ENCODE measurements at places on chromosomes 7 and 10.

- DNase-seq: no peak
Measured at GRCh38 chr7:15821484-15822427, 135.3 kb upstream of the MEOX2 start.

GRCh38 chr7:7017707-7018280, 164.6 kb upstream of the C1GALT1 start:
- no peak for DNase-seq

- no peak for DNase-seq
Measured at GRCh38 chr10:132961787-132962622, 19.6 kb upstream of the CFAP46 start.

GRCh38 chr10:80598084-80598798, 60.5 kb downstream of the SH2D4B start:
- no peak for DNase-seq

DNA sequence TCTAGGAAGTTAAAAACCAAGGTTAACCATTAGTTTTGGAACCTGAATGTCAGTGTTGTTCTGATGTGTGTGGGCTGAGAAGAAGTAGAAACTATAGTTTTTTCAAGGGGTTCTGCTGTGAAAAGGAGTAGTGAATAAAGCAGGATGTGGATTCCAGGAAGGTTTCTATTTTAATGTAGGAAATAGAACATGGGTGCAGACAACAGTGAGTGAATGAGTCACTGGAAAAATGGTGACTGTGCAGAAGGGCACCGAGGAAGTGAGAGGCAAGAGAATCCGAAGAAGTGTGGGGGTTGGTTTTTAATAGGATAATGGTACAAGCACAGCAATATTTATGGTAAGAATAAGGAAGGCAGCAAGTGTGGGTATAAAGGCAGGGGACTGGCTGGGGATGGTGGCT, 120.4 kb downstream of the ARHGAP21 start:
- no peak for DNase-seq

- no peak for DNase-seq
Measured at GRCh38 chr7:158296798-158297104, 290.9 kb downstream of the PTPRN2 start.

GRCh38 chr7:3011211-3011852, 32.3 kb downstream of the CARD11 start:
- DNase-seq: no peak

DNA sequence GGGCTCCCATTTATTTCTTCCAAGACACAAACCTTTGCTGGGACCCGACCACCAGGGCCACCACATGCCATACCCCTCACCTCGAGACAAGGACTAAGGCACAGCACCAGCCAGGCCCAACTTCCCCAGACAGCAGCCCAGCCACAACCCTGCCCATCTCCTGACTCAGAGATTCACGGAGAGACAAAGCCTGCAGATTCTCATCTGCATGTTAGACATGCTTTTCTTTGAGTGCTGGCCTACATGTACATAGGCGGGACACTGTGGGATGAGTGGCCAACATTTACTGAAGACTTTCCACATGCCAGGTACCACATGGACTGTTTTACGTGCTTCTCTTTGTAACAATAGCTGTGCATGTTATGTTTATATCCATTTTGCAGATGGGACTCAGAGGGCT, 221.3 kb upstream of the ZMIZ1 start:
- no peak for DNase-seq

DNA sequence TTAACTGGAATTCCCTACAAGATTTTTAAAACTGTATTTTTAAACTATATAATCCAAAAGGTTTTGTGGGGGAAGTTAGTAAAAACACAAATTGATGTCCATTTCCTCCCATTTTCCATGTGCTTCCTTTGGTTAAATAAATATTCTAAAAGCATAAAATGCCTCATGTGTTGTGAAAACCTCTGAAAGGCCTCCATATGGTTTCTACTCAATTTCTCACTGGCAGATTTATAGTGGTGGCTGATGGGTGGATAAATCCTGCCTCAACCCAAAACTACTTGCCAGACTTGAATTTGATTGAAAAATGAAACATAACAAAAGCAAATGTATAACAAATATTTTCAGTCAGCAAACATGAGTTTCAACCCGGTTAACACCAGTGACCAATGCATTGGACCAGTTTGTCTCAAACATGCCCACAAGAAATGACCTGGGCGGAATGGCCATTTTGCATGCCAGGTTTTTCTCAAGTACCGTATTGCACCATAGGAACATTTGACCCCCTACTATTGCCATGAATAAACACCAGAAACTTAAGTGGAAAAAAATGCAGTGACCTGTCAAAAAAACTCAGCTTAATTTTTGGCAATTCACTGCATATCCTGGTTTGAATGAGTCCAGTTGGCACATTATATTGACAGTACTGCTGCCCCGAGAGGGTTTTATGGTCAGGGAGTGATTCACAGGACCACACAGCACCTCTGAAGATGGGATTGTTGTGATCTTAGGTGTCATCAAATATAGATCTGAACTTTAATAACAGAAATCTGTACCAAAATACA, 454.6 kb upstream of the ANKRD30A start:
- DNase-seq: no peak

DNA sequence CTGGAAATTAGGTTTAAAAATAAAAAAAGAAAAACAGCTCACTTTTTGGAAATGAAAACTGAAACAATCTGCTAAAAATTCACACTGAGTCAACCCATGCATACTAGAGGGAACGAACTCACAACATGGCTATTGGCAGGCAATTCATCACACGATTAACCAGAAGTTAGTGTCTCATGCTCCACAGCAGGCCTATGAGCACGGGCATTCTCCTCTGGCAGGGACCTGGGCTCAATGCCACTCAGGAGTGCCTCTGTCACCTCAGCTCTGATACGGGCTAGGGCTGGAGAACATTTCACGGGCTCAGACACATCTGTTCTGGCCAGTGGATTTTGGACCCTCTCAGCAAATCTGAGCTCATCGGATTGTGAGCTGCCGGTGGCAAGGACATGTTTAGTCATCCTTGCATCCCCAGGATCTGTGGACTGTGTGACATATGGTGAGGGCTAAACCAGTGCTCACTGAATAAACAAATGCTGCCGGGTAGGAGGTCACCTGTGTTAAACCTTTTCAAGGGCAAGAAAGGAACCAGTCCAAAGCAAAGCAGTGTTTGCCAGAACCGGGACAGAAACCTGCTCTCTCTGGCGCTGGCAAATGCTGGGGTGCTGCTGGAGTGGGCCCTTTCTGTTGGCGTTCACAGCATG, 40.1 kb downstream of the POLR3A start:
- DNase-seq: no peak

DNA sequence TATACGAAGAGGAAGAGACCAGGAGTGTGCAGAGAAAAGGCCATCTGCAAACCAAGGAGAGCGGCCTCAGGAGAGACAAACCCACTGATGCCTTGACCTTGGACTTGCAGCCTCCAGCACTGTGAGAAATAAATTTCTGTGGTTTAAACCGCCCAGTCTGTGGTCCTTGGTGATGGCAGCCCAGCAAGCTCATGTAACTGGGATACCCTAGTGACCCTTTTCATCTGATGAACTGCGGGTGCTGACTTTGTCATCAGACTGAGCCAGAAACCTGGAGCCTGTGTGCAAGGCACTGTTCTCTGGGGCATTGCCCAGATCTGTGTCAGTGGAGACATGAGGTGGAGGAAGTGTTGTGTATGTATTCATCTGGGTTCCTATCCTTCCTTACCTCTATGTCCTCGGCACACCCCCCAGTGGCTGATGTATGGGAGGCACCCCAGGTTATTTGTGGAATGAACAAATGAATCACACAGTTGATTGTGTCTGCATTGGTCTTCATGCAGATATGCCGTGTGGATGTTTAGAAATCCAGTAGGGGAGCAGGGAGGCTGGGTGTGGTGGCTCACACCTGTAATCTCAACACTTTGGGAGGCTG, 64.5 kb upstream of the BTBD16 start:
- DNase-seq: no peak

DNA sequence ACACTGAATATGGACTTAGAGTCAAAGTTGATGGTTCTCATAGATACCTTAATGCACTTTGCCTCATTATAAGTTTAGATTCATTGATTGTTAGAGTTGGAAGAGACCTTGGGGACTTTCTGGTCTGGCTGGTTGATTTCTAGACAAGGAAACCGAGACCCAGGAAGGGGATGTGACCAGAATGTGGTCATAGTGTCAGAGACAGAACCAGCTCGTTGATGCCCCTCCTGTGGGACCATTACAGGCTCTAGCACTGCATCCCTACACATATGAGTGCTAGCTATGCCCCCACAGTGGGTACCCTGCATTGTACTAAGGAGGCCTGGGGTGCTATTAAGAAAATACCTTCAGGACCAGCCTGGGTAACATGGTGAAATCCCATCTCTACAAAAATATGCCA, 306.6 kb downstream of the CAMK1D start:
- no peak for DNase-seq

- DNase-seq: no peak
Measured at GRCh38 chr7:12630513-12630819, 57.0 kb upstream of the ARL4A start.

- no peak for DNase-seq
Measured at GRCh38 chr7:131067220-131067619, 260.5 kb upstream of the MKLN1 start.

DNA sequence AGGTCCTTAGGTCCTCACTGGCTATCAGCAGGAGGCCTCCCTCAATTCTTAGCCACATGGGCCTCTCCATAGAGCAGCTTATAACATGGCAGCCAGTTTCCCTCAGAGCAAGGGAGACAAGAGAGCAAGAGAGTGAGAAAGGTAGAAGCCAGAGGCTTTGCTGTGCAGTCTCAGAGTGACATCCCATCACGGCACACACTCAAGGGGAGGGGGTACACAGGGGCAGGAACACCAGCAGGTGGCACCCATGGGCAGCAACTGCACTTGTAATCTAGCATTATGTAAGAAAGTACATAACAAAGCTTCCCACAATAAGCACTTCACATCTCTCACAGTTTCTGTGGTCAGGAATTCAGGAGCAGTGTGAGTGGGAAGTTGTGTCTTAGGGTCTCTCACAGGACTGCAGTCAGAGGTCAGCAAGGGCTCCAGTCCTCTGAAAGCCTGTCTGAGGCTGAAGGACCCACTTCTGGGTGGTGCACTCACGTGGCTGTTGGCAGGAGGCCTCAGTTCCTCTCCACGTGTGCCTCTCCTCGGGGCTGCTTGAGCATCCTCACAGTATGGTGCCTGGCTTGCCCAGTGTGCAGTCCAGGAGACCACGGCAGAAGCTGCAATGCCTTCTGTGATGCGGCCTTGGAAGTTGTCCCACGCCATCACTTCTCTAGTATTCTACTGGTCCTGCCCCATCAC, 159.4 kb downstream of the OAT start:
- no peak for DNase-seq

- DNase-seq: no peak
Measured at GRCh38 chr7:45359776-45360175, 202.2 kb downstream of the RAMP3 start.

DNA sequence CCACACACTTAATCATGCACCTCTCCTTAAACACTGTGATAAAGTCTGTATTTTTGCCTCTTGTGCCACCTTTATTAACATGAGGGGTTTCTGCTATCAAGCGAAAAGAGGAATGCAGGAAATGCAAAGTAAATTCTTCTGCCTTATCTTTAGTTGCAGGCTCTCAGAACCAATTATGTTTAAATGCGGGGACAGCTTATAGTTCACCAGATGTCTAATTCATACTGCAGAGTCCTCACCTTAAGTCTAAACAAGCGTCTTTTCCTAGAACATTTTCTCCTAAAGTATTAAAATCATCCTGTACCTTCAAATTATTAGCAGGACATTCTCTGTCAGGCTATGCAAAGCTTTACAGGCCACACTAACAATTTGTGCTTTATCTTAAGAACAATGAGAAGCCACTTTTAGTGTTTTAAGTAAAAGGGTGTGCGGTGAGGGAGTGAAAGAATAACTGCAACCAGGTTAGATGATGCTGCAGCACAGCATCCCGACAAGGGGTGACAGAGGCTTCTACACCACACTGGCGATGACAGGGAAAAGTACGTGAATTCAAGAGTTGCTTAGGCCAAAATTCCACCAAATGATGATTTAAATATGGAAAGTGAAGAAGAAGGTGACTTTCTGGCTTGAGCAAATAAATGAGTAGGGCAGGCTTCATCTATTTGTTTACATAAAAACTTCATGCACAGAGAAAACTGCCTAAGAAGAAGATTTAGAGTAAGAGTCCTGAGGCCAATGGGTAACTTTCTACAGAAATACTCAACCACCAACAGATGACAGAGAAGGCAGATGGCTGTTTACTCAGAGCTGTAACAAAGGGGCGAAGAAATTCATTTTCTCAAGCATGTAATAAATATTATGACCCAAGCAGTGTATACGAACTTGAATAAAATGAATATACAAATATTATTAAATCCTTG, 36.0 kb downstream of the EZH2 start:
- no peak for DNase-seq

All from NCI-H187 treated with DMSO at 0.1 percent for 48 hours (cell line).